ENCODE measurements at places on chromosomes 1 and 21.
A peak's percentile ranks its signal among the peaks of the same experiment; 100 is the strongest.

DNA sequence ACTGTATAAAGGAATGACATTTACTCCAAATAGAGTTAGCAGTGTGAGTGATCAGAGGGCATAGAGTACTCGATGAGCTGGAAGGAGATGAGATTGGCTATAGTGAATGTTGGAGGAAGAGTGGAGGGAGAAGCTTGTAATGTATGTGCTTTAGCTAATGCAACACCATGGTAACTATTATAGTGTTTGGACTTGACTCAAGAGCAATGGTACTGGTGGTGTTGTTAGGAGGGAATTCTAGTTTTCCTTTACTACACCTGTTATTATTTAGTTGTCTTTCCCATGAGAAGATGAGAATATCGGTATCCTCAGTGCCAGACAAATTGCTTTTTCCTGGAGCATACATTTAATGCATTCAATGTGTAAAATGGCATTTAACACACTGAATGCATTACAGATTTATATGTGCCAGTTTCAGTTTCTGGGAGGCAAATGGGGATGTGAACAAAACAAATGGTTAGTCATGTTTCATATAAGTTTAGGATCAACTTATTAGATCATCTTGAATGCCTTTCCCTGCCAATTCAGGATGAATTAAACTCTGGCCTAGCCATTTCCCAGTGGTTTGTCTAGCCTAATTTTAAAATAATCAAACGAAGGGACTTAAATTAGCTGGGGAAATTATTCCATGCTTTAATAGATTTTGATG is 291.1 kb upstream of the ADAMTS5 start:
- no peak for DNase-seq

DNA sequence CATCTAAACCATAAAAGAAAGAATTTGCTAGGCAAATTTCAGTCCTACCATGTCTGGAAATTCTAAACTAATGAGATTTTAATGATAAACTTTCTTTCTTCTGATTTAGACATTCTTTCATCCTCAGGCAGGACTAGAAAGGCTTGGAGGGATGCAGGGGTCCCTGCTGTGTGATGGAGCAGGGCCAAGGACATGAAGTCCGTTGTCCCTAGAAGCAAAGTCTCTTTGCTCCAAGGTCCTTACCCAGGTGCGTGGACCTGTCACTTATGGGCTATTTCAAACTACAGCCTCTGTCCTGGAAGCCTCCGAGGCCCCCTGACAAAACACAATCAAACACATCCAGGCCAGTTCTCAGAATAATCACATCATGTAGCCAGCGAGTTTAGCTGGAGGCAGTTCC is 26.6 kb downstream of the URB1 start:
- no peak for DNase-seq

GRCh38 chr1:91827087-91827458 is 58.9 kb downstream of the TGFBR3 start:
- no peak for DNase-seq

DNA sequence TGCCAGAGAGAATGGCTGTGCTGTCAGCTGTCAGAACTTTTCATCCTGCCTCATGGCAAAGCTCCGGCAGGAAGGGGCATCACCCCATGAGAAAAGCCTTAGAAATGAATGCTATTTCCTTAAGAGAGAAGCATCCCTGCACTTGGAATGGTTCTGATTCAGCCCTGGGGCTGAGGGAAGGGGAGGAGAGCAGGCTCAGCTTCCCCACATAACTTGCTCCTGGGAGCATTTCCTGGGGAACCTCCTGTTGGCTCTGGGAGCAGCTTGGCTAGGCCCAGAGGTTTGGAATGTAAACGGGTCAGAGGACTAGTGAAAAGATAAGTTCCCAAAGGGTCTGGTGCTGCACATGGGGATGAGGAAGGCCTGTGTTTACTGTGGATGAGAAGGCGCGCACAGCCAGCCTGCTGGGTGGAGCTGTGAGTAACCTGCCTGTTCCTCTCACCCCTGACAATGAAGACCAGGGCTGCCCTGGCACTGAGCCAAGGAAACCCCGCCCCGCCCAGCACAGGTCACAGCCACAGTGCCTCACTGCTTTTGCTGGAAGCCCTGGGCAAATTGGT is 5.0 kb downstream of the PRELP start:
- peak; percentile 84 for DNase-seq

- DNase-seq: no peak
Measured at GRCh38 chr1:16925635-16926490, 4.1 kb downstream of the CROCC start.

Data from AG04450 (cell line).